Activated naive CD8-positive, alpha-beta T cell treated with anti-CD3 and anti-CD28 coated beads, Interleukin-2, amount 10 ng/mL, durations not matched to agents 7 days and 5 days (primary cell): ENCODE measurements at places on chromosomes 5 and 9. TPM values are rescaled to one million over a fixed set of nuclear protein-coding genes. Genes with fewer than 3 reads are reported as not detected.
A peak's percentile ranks its signal among the peaks of the same experiment; 100 is the strongest.

The FAM114A2 gene
- total RNA-seq, result 28.6 TPM

The GFI1B gene
- not detected for total RNA-seq

The DPYSL3 gene
- total RNA-seq, result not detected

The NAIP gene
- total RNA-seq, result 8.2 TPM

The MEF2C gene
- total RNA-seq, result 0.86 TPM

The PCSK1 gene
- not detected for total RNA-seq

The SPATA31C1 gene
- not detected for total RNA-seq

The UNC5A gene
- total RNA-seq, result not detected

The ZNF366 gene
- total RNA-seq, result 0.40 TPM

DNA sequence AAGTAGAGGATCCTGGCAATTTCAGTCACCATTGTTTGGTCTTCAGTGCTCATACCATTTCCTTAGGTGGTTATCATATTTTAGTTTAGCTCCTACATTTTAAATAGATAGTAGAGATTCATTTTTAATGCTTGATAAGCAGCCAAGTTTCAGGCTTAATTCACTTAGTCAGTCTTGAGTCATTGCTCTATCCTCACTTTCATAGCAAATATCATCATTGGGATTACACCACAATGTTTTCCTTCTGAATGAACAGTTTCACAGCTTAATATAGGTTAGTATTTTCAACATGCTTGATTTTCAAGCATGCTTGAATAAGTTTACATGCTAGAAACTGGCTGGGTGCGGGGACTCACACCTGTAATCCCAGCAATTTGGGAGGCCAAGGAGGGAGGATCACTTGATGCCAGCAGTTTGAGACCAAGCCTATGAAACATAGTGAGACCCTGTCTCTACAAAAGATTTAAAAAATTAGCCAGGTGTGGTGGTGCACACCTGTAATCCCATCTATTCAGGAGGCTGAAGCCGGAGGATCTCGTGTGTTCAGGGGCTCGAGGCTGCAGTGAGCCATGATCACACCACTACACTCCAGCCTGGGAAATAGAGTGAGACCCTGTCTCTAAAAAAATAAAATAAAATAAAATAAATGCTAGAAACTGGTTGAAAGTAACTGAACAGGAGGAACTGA, 339.9 kb downstream of the ADGRV1 start:
- H3K36me3 ChIP-seq, result no peaks in the 10 kb centered on the region
- H3K27ac ChIP-seq, result no peak overlapping the region
- no peak for DNase-seq
- H3K4me3 ChIP-seq, result no peak overlapping the region
- no peaks in the 10 kb centered on the region for H3K4me1 ChIP-seq
- H3K27me3 ChIP-seq, result no peaks in the 10 kb centered on the region

GRCh38 chr5:82673057-82673809, 395.1 kb upstream of the RPS23 start:
- H3K4me1 ChIP-seq, result peaks cover 25% of the 10 kb centered on the region
- H3K4me3 ChIP-seq, result no peak overlapping the region
- H3K27me3 ChIP-seq, result no peaks in the 10 kb centered on the region
- H3K36me3 ChIP-seq, result peaks cover 57% of the 10 kb centered on the region

DNA sequence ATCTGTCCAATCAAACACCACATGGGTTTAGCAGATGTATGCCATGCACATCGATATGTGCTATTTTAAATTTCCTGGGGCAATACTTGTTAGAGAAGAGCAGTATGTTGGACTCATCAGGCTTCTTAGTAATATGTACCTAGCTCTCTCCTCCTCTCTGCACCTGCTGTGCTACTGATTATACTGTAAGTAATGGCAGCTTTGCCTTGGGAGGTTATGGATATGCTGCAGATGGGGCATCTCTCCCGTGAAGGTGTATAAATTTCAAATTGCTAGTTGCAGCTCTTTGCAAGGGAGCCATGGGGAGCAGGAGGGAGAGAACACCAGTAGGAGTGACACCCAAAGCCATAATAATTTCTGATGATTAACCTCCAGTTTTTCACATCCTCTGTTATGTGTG, 101.5 kb downstream of the SPATA31D1 start:
- no peak for DNase-seq
- no peak overlapping the region for H3K4me3 ChIP-seq
- H3K4me1 ChIP-seq, result no peaks in the 10 kb centered on the region
- H3K27ac ChIP-seq, result no peak overlapping the region

GRCh38 chr5:95927927-95928723, 33.5 kb downstream of the ELL2 start:
- peak overlapping the region; percentile 1 for H3K4me3 ChIP-seq
- H3K27ac ChIP-seq, result peak overlapping the region; percentile 44
- H3K27me3 ChIP-seq, result no peaks in the 10 kb centered on the region

DNA sequence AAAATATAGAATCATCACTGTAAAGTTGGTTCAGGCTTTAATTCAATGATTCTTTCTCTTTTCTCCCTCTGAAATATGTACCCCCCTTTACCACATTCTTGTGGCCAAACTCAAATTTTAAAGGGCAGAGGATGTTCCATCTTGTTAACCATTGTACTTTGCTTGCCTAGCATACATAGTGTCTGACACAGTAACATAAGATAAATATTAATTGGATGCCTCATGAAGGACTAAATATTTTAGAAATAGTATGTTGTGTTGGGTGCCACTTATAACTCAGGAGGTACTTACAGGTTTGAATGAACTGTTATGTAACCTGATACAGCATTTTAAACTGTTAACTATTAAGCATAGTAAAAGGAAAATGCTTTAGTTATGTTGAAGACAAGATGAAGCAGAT, 71.5 kb downstream of the NIPBL start:
- H3K4me3 ChIP-seq, result no peak overlapping the region
- no peak for DNase-seq
- H3K27ac ChIP-seq, result no peak overlapping the region
- H3K4me1 ChIP-seq, result peaks cover 4% of the 10 kb centered on the region
- no peaks in the 10 kb centered on the region for H3K27me3 ChIP-seq
- no peaks in the 10 kb centered on the region for H3K36me3 ChIP-seq

DNA sequence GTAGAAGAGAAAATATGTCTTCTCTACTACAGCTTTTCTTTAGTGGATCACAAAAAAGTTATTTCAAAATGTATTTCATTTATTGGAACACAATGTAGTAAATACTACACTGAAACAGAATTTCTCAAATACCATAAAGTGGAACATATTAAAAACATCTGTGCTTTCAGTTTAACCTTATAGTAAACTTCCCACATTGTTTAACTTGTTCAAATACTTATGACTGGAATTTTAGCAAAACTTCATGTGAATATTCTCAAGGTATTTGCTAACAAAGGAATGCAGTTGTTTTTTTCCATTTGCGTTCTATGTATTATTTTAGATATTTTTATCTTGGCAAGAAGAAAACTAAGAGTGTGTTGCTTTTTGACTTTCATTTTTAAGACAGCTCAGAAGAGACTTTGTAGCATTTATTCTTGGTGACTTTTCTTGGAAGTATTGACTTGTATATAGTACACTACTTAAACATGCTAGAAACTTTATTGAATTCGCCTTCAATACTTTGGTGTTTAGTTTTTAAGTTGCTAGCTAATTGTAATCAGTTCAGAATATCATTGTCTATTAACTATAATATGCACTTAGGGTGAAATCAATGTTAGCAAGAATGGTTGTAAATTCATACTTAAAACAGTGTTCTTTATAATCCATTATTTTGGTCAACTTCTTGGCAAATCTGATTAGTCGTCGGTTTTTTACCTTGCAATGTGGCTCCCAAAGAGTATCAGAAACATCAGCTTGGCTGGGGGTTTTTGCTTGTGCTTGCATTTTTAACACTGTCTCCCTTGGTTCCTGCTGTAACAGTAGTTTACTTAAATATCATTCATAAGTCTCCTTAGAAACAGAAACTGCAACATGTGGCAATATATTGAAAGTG, 5.0 kb upstream of the RHOBTB3 start:
- H3K27me3 ChIP-seq, result peaks cover 26% of the 10 kb centered on the region
- no peak overlapping the region for H3K27ac ChIP-seq
- no peak overlapping the region for H3K4me3 ChIP-seq
- peaks cover 23% of the 10 kb centered on the region for H3K4me1 ChIP-seq
- H3K36me3 ChIP-seq, result peaks cover 2% of the 10 kb centered on the region

DNA sequence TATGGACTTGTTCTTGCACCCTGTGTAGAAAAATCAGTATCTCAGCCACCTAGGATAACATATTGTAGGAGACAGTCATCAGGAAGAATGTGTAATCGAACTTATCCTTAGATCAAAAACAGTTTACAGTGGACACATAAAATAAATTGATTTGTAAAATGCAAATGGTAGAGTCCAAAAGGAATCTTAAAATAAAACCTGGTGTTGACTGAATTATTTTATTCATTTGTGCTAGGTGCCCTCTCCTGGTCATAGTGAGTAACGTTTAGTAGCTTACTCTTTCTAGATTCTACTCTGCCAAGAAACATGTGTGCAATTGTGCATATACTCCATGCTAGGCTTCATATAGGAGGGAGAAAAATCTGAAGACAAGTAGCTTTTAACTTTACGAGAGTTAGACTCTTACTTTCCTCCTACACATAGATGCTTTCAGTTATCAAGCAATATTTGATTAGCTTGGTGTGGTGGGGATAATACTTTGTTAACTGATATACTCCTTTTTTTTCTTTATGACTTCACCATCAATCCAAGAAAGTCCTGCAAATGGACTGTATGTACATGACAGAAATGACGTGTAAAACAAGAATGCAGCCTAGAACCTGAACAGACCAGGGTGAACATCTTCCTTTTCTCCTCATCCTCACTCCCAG, 23.7 kb upstream of the LOX start:
- no peak overlapping the region for H3K4me3 ChIP-seq
- H3K4me1 ChIP-seq, result no peaks in the 10 kb centered on the region
- DNase-seq, result no peak
- H3K36me3 ChIP-seq, result no peaks in the 10 kb centered on the region
- H3K27ac ChIP-seq, result no peak overlapping the region

- no peaks in the 10 kb centered on the region for H3K36me3 ChIP-seq
- no peak for DNase-seq
- no peaks in the 10 kb centered on the region for H3K27me3 ChIP-seq
Observed at GRCh38 chr9:76316069-76316468, 78.2 kb downstream of the RFK start.

GRCh38 chr5:150780816-150781221, 2.3 kb downstream of the SMIM3 start:
- peaks cover 60% of the 10 kb centered on the region for H3K4me1 ChIP-seq
- H3K36me3 ChIP-seq, result peaks cover 18% of the 10 kb centered on the region
- peak overlapping the region; percentile 100 for H3K4me3 ChIP-seq
- H3K27ac ChIP-seq, result peak overlapping the region; percentile 97

DNA sequence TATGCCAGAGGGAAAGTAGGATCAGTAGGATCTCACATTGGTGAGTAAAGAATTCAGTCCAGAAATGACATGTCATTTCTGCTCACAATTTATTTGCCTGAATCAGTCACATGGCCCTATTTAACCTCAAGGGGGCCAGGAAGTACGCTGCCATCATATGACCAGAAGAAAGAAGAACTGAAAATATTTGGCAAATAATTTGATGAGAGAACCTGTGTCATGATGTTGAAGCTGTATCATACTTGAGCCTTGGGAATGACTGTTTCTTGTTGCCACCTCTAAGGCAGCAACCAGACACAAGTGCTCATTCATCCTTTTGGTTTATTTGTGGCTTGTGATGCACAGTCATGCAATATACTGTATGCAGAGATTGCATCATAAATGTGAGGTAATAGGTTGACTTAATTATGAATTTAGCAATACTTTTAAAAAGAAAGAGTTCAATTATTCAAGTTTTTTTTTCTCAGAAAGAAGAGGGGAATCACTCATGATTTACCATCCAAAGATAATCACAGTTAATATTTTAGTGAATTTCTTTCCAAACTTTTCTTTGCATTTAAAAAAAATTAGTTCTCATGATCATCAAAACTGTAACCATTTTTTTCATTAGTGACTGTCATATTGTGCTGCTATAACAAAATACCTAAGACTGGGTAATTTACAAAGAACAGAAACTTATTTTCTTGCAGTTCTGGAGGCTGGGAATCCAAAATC, 8.2 kb upstream of the ZFYVE16 start:
- no peak overlapping the region for H3K4me3 ChIP-seq
- H3K27me3 ChIP-seq, result peaks cover 7% of the 10 kb centered on the region
- H3K36me3 ChIP-seq, result no peaks in the 10 kb centered on the region
- H3K27ac ChIP-seq, result no peak overlapping the region
- peaks cover 7% of the 10 kb centered on the region for H3K4me1 ChIP-seq

GRCh38 chr5:103514371-103514770, 48.2 kb downstream of the NUDT12 start:
- H3K4me1 ChIP-seq, result no peaks in the 10 kb centered on the region
- no peak overlapping the region for H3K27ac ChIP-seq
- no peaks in the 10 kb centered on the region for H3K36me3 ChIP-seq
- no peak overlapping the region for H3K4me3 ChIP-seq

GRCh38 chr5:169812786-169813185, 167.5 kb downstream of the INSYN2B start:
- DNase-seq, result no peak
- peaks cover 54% of the 10 kb centered on the region for H3K36me3 ChIP-seq
- peaks cover 2% of the 10 kb centered on the region for H3K4me1 ChIP-seq
- no peak overlapping the region for H3K4me3 ChIP-seq
- H3K27ac ChIP-seq, result no peak overlapping the region
- H3K27me3 ChIP-seq, result no peaks in the 10 kb centered on the region

DNA sequence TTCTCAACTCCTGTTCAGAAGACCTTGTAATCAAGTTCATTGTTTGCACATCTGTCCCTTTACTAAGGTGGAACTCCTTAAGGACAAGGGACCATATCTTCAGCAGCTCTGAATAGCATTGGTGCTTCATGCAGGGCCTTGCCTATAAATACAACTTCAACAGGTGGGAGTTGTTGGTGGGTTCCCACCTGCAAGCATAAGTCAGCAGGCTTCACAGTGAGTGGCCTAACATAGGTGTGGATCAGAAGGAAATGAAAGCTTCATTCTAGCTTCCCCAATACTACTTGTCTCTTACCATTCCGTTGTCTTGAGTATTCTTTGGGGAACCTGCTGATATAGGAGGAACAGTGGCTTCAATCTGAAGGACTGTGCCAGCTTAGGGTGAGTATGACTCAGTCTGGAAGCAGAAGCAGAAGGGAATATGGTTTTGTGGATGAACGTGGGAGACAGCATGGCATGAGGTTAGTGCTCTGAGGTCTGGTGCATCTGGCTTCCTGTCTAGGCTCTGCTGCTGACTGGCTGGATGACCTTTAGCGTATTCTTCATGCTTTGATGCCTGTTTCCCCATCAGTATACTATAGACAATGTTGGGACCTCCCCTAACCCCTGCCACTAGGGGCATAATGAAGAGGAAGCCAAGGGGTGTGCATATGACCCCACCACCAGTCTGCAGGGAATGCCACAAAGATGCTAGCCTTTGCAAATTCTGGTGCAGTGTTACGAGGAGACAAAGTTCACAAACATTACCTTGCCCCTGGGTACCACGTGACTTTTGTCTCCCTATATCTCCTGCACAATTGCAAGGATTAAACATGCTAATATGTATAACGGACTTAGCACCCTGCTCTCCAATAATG, 192.3 kb downstream of the PALM2AKAP2 start:
- H3K27me3 ChIP-seq, result peaks cover 3% of the 10 kb centered on the region
- DNase-seq, result no peak
- H3K36me3 ChIP-seq, result no peaks in the 10 kb centered on the region
- H3K27ac ChIP-seq, result no peak overlapping the region
- H3K4me3 ChIP-seq, result no peak overlapping the region
